ENCODE measurements at places on chromosomes 5 and 9.

DNA sequence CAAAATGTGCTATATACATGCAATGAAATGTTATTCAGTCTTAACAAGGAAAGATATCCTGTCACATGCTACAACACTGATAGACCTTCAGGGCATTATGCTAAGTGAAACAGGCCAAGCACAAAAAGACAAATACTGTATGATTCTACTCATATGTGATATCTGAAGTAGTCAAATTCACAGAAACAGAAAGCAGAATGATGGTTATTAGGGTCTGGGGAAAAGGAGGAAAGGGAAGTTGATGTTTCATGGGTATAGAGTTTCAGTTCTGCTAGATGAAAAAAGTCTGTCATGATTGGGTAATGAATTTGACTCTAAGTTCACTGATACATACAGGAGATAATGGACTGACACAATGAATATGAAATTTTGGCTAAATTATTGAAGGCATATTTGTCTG is 11.2 kb upstream of the RIC1 start:
- DNase-seq: no peak

- DNase-seq: no peak
Observed at GRCh38 chr9:69391946-69392345, 66.9 kb downstream of the ENTREP1 start.

- no peak for DNase-seq
Observed at GRCh38 chr5:22928821-22929482, 75.8 kb upstream of the CDH12 start.

GRCh38 chr5:10018201-10019069 is 231.3 kb downstream of the ATPSCKMT start:
- no peak for DNase-seq

DNA sequence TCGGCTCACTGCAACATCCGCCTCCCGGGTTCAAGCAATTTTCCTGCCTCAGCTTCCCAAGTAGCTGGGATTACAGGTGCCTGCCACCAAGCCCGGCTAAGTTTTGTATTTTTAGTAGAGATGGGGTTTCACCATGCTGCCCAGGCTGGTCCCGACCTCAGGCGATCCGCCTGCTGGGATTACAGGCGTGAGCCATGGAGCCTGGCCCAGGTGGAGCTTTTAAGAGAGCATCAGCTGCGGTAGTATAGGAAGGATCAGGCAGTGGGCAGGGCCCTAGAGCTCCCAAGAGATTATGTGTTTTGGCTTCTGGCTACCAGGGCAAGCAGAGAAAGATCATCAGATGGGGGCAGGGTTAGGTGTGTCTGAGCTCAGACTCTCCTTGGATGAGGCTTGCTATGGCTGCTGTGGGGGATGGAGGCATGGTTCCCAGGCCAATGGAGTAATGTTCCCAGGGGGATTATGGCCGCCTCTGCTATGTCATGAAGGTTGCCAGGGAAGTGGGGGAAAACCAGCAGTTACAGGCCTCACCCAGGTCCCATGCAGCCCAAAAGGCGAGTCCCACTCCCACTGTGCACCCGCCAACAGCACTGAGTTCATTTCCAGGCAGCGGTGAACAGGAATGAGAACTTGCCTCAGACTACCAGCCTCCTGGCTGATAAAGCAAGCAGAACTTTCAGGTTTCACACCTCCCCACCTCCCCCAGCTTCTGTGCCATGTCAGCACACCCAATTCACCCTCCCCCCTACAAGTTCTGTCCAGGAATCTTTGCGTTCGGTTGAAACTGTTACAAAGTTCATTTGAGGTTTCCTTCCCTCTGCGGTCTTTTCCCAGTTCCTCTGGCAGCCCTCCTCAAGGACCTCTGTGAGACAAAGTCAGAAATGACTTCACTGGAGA is 507.6 kb downstream of the SPATA31D1 start:
- DNase-seq: no peak

DNA sequence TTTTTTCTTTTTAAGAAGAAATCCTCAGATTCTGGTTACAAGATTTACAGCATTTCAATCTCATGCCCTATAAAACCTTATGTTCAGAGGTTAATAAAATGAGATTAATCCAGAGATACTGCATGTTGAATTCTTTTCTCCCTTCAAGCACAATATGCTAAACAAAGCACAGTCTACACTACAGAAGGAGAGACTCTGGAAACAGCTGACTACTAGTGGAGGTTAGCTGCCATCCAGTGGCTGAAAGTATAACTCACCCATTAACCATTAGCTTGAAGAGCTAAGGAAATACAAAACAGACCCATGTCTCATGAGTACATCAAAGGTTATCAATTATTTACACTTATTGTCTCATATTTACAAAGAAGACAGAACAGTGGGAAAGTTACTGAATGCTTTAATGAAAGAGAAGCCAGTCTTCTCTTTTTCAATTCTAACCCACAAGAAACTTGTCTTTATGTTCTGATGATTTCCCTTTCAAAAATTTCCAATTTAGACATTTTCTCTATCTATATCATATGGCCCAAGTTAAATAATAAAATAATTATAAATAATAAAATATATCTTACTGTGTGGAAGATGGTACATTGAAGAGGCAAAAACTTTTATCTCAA is 12.7 kb upstream of the DNAH5 start:
- peak; percentile 36 for DNase-seq

GRCh38 chr9:124122321-124122720 is 110.8 kb downstream of the LHX2 start:
- DNase-seq: no peak

- DNase-seq: no peak
Observed at GRCh38 chr9:73022353-73022752, 69.5 kb upstream of the ALDH1A1 start.

DNA sequence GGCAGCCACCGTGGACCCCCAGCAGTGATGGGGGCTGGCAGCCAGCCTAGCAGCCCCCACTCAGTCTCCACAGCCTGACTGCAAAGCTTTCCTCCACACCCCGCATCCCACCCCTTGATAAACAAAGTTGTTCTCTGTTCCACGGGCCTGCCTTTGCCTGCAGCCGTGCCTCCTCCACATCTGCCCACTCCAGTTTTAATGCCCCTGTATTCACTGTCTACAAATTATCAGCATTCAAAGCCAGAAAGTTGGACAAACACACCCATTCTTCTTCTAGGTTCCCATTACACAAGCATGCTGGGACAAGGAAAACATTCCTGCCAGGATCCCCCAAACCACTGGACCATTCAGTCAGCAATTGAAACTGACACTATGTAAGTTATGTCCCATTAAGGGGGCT is 23.0 kb upstream of the NR5A1 start:
- no peak for DNase-seq

DNA sequence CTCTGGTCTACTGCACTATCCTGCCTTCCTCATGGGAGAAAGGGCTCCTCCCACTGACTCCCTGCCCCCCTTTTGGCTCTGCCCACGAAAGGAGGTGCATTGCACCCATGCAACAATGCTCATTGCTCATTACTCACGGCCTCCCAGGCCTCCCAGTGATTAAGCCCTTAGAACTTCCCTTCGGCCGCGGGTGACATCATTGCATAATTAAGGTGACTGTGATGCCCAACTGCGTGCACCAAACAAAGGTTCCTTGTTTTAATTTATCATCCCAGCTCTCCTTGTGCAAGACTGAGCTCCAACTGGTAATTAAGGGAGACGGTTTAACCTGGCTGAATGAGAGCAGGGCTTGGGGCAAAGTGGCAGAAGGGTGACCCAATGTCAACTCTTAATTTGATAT is 180.4 kb downstream of the GAS1 start:
- DNase-seq: no peak

- no peak for DNase-seq
Observed at GRCh38 chr5:8134609-8135008, 265.7 kb downstream of the MTRR start.

DNA sequence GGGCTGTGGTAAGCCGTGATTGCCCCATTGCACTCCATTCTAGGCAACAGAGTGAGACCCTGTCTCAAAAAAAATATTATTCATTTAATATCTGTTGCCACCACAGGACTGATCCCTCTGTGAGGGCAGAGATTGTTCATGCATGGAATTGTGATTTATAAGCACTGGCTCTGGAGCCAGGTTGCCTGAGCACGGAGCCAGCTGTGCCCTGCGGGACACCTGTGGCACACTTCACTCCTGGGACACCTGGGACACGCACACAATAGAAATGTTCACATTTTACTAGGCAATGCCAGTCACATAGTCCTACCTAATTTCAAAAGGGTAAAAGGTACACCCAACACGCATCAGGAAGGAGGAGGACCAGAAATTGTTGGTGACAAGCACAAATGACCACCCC is 83.0 kb upstream of the GABRP start:
- DNase-seq: no peak

DNA sequence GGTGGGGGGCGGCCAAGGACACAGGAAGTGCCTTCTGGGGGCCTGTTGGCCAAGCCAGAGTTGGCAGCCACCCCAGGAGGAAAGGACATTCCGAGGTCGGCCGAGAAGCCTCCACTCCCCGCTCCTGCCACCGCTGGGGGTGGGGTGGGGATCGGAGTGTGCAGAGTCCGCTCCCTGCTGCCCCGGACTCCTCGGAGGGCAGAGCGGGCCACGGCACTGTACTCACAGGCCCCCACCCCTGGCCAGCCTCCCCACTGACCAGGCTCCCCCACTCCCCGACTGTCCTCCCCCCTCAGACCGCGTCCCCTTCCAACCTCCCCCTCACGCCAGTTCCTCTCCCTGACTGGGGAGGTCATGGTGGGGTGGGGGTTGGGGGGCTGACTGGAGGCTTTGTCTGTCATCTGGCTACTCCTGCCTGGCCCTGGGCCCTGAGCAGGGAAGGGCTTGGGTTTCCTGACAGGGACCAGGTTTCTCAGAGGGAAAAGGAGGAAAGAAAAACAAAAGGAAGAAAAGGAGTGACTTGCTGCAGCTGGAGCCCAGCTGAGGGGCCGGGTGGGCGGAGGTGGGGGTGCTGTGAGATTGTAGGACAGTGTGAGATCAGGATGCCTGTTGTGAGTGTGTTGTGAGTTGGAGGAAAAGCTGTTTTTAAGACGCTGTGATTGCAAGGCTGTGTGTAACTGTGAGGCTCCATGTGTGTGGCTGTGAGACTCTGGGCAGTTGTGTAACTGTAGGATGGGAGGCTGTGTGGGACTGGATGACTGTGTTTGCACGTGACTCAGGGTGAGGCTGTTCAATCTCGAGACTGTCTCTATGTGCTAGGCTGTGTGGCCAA is 29.7 kb downstream of the CNTFR start:
- no peak for DNase-seq

All from NCI-H2029 (cell line).